ENCODE measurements at places on chromosomes 5 and 9. TPM values are rescaled to one million over a fixed set of nuclear protein-coding genes. Genes with fewer than 3 reads are reported as not detected.

GRCh38 chr5:41754857-41755256, 115.4 kb downstream of the OXCT1 start:
- H3K4me3 ChIP-seq, result no peak overlapping the region
- no peak for DNase-seq
- H3K27ac ChIP-seq, result no peak overlapping the region
- no peaks in the 10 kb centered on the region for H3K27me3 ChIP-seq
- H3K4me1 ChIP-seq, result no peaks in the 10 kb centered on the region

DNA sequence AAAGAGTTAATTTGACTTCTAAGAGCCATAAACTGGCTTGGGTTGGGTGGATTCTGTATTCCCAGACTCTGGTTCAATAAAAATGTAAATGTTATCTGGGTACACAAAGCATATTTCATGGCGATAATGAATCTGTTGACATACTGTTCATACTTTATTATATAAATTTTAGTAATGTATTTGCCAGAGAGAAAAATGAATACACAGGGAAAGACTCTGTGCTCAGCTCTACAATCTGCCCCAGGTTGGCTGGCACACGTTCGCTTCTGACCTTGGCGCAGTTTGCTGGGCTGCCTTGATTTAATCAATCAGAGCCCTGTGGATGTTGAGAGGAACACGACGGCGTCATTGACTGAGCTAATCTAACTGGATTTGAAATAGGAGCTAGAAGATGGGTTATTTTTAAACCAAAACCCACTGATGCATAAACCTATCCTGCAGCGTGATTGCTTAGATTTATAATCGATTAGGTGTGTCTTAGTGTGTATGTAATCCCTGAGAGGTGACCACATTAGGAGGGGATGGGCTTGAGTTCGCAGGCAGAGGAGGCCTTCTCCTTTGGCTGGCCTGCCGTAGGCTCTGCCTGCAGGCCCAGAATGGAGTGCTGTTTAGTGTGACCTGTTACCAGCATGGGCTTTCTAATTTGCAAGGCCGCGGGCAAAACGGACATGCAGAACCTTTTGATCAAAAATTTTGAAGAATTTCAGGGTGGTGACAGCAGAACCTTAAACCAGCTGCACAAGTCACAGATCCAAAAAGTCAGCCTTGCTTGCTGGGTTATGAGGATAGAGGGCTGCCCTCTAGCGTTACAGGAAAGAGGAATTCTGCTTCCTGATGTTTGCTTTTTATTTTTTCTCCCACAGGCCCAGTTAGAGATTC, 3.9 kb upstream of the ADCY2 start:
- no peak overlapping the region for H3K4me3 ChIP-seq
- peak; percentile 6 for DNase-seq
- no peaks in the 10 kb centered on the region for H3K36me3 ChIP-seq
- H3K4me1 ChIP-seq, result no peaks in the 10 kb centered on the region
- no peaks in the 10 kb centered on the region for H3K27me3 ChIP-seq

- no peaks in the 10 kb centered on the region for H3K4me1 ChIP-seq
- H3K27me3 ChIP-seq, result no peaks in the 10 kb centered on the region
- H3K27ac ChIP-seq, result no peak overlapping the region
- no peaks in the 10 kb centered on the region for H3K36me3 ChIP-seq
- no peak for DNase-seq
- no peak overlapping the region for H3K4me3 ChIP-seq
These were observed 1101.8 kb downstream of the TAF11L14 start for GRCh38 chr5:18736051-18736398.

GRCh38 chr9:133474215-133474614, 4.7 kb downstream of the SLC2A6 start:
- no peaks in the 10 kb centered on the region for H3K36me3 ChIP-seq
- no peaks in the 10 kb centered on the region for H3K27me3 ChIP-seq
- no peak overlapping the region for H3K4me3 ChIP-seq
- H3K27ac ChIP-seq, result no peak overlapping the region
- DNase-seq, result no peak

- H3K4me1 ChIP-seq, result no peaks in the 10 kb centered on the region
- DNase-seq, result no peak
- H3K36me3 ChIP-seq, result no peaks in the 10 kb centered on the region
- H3K4me3 ChIP-seq, result no peak overlapping the region
- no peak overlapping the region for H3K27ac ChIP-seq
These were observed 6.0 kb upstream of the FAM163B start for GRCh38 chr9:133615186-133615585.

GRCh38 chr5:172607213-172607793, 33.8 kb upstream of the NEURL1B start:
- no peak overlapping the region for H3K27ac ChIP-seq
- no peaks in the 10 kb centered on the region for H3K4me1 ChIP-seq
- no peak for DNase-seq

GRCh38 chr9:123656565-123656964, 273.4 kb downstream of the DENND1A start:
- H3K27ac ChIP-seq, result no peak overlapping the region
- DNase-seq, result no peak
- H3K36me3 ChIP-seq, result peaks cover 21% of the 10 kb centered on the region
- H3K4me3 ChIP-seq, result no peak overlapping the region
- H3K27me3 ChIP-seq, result no peaks in the 10 kb centered on the region

DNA sequence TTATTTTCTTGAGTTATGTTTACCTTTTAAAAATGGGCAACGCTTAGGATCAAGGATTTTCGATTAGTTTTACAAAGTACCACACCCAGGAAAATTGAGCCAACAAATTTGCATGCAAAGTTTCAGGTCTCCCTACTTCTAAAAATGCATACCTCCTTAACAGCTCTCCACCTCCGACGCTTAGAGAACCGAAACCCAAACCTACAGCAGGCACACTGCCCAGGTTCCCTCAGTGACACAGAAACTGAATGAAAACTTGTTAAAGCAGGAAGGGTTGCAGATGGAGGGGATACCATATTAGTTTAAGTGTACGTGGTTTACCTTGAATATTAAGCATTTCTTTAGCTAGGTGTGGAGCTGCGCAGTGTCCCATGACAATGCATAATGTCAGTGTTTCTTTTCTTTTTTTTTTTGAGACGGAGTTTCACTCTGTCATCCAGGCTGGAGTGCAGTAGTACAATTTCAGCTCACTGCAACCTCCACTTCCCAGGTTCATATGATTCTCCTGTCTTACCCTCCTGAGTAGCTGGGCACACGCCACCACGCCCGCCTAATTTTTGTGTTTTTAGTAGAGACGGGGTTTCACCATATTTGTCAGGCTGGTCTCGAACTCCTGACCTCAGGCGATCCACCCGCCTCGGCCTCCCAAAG, 1.6 kb upstream of the SUB1 start:
- no peak overlapping the region for H3K27ac ChIP-seq
- peaks cover under 1% of the 10 kb centered on the region for H3K36me3 ChIP-seq
- no peaks in the 10 kb centered on the region for H3K27me3 ChIP-seq
- no peak for DNase-seq

DNA sequence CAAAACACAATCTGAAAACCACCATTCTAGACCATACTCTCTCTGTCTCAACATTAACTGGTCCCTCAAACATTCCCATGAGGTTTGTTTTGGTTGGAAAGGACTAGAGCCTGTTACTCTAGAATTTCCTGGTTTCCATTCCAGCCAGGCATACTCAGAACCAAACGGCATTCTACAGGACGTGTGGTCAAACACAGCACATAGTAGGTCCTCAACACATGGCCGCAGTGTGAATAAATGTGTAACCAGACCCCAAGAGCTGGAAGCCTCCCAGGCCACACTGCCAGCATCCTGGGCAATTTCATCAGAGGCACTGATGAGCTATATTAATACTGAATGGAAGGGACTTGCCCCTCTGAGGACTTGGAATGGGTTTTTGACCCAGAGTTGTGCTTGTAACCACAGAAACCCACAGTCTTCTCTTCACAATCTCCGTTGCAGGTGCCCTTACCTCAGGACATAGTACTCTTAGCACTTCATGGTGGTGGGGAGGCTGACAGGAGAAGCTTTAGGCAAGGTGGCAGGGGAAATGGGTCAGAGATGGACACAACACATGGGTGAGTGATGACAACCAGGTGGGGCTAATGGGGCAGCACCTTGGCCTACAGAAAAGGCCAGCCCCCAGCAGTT, 66.0 kb downstream of the ZNF366 start:
- no peak for DNase-seq
- no peaks in the 10 kb centered on the region for H3K27me3 ChIP-seq
- H3K36me3 ChIP-seq, result no peaks in the 10 kb centered on the region
- no peak overlapping the region for H3K4me3 ChIP-seq
- no peak overlapping the region for H3K27ac ChIP-seq

- no peak overlapping the region for H3K4me3 ChIP-seq
- no peak overlapping the region for H3K27ac ChIP-seq
- H3K36me3 ChIP-seq, result no peaks in the 10 kb centered on the region
- DNase-seq, result no peak
- H3K4me1 ChIP-seq, result no peaks in the 10 kb centered on the region
These were observed 557.9 kb upstream of the GRAMD2B start for GRCh38 chr5:125865166-125865815.

- DNase-seq, result no peak
- H3K4me1 ChIP-seq, result no peaks in the 10 kb centered on the region
- no peak overlapping the region for H3K4me3 ChIP-seq
- no peak overlapping the region for H3K27ac ChIP-seq
- H3K36me3 ChIP-seq, result no peaks in the 10 kb centered on the region
These were observed 91.1 kb downstream of the TLR4 start for GRCh38 chr9:117795271-117795670.

DNA sequence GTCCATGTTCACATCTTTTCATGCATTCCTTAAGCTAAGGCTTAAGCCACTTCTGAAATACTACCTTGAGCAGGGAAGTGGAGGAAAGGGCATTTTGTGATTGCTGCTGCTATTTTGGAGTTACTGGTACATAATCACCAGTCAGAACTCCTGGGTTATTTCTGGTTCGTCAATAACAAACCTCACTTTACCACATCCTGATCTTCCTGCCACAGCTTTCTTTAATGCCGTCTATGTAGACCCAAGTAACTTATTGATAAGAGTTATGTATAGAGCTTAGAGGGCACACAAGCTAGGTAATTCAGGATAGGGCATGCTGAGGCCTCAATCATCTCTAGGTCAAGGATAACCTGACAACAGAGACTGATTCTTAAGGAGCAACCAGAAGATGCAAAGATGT, 120.7 kb downstream of the DOCK8 start:
- H3K36me3 ChIP-seq, result no peaks in the 10 kb centered on the region
- H3K4me1 ChIP-seq, result peaks cover 13% of the 10 kb centered on the region
- H3K4me3 ChIP-seq, result no peak overlapping the region

DNA sequence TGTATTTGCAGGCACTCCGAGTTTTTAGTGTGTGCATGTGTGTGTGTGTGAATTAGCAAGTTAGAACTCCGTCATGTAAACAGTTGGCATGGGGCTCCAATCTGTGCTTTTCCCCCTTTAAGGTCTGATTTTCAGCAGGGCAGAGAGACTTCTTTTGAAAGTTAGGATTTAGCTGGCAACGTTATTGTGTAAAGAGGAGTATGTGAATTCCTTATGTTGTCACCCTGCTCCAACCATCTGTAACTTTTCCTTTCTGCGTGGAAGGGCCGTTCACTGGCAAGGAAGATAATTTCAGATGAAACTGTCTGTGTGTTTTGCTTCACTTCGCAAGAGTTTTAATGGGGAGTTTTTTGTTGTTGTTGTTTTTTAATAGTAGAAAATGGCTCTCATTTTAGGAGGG, 332 bp downstream of the SGCD start:
- H3K4me1 ChIP-seq, result no peaks in the 10 kb centered on the region
- 0 out of 3 replicates have a peak, but pooled peaks cover 4% of the 10 kb centered on the region for H3K27me3 ChIP-seq
- DNase-seq, result no peak

GRCh38 chr9:131407717-131408195, 13.9 kb downstream of the PRRC2B start:
- H3K27ac ChIP-seq, result peak overlapping the region; percentile 1
- H3K36me3 ChIP-seq, result 0 out of 3 replicates have a peak, but pooled peaks cover 5% of the 10 kb centered on the region
- no peaks in the 10 kb centered on the region for H3K27me3 ChIP-seq

Gene FGD3
- total RNA-seq, result 0.84 TPM

Gene CDH10
- total RNA-seq, result 0.04 TPM

Gene ITK
- total RNA-seq, result not detected

Gene OR1K1
- total RNA-seq, result not detected

Gene C9orf153
- not detected for total RNA-seq

Gene RMRP
- 4,025 TPM for total RNA-seq

Gene TMEM232
- 0.71 TPM for total RNA-seq

Gene C7
- total RNA-seq, result 3.5 TPM

Measured in HepG2 (cell line).